Ascending aorta (tissue), 2 donors: ENCODE measurements at places on chromosomes 1 and 21.

GRCh38 chr1:161007369-161007768 is 13.6 kb downstream of the F11R start:
- no peaks in the 10 kb centered on the region for H3K36me3 ChIP-seq
- no peak overlapping the region for H3K4me3 ChIP-seq
- H3K27me3 ChIP-seq, result no peaks in the 10 kb centered on the region
- no peak for DNase-seq
- no peak overlapping the region for H3K27ac ChIP-seq

DNA sequence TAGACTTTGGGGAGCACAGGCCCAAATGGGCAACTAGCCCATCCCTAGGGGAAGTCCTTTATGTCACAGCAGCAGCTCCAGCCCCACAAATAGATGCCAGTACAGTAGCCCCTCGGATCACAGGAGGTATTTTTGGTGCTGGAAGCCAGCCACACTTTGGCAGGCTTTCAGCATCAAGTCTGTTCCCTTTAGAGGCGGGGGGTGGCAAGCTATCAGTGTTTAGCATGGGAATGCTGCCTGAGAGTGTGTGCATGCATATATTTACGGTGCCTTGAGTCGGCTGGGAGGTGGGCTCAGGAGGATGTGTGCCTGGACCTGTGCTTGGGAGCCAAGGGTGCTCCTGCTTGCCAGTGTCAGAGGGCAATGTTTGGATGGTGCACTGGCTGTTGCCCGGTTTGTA is 3.5 kb upstream of the PLXNA2 start:
- no peak overlapping the region for H3K4me3 ChIP-seq
- peaks cover 20% of the 10 kb centered on the region for H3K4me1 ChIP-seq
- H3K27me3 ChIP-seq, result no peaks in the 10 kb centered on the region

GRCh38 chr1:180947499-180947885 is 34.8 kb downstream of the KIAA1614 start:
- no peaks in the 10 kb centered on the region for H3K4me1 ChIP-seq
- no peak for DNase-seq
- H3K36me3 ChIP-seq, result peaks cover 31% of the 10 kb centered on the region
- H3K27ac ChIP-seq, result no peak overlapping the region
- H3K27me3 ChIP-seq, result no peaks in the 10 kb centered on the region
- no peak overlapping the region for H3K4me3 ChIP-seq

DNA sequence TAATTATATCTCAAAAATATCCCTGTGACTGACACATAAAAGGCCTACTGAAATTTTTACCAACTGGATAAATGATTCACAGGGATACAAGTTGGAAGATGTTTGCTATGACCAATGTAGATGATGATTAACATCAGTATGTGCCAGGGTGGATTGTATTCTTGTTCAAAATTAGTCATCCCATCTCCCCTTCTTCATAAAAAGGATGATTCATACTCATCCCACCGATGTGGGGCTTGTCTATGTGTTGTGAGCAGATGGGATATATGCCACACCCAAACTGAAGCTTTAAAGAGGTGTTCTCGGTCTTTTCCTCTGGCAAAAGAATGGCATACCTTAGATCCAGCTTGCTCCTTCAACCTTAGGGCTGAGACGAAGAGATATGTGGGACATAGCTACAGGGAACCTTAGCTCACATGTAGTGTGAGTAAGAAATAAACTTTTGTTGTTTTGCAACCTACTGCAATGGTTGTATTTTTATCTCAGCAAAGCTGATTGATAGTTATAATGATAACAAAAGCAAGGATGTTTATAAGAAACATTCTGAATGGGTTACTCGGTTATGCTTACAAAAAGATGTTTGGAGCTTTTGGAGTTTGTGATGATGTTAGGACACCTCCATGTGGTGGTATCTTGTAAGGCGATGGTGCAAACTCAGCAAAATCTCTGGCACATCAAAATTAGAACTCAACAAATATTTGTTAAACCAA is 29.4 kb downstream of the SPATA17 start:
- H3K27me3 ChIP-seq, result no peaks in the 10 kb centered on the region
- no peaks in the 10 kb centered on the region for H3K4me1 ChIP-seq

GRCh38 chr1:44884746-44885145 is 41.7 kb upstream of the PTCH2 start:
- H3K36me3 ChIP-seq, result peaks cover 3% of the 10 kb centered on the region
- no peak for DNase-seq
- no peak overlapping the region for H3K27ac ChIP-seq
- peaks cover 2% of the 10 kb centered on the region for H3K4me1 ChIP-seq

- H3K27me3 ChIP-seq, result no peaks in the 10 kb centered on the region
- no peaks in the 10 kb centered on the region for H3K4me1 ChIP-seq
- DNase-seq, result no peak
- no peak overlapping the region for H3K4me3 ChIP-seq
- H3K27ac ChIP-seq, result no peak overlapping the region
Measured at GRCh38 chr1:38097284-38097898, 50.8 kb upstream of the POU3F1 start.

DNA sequence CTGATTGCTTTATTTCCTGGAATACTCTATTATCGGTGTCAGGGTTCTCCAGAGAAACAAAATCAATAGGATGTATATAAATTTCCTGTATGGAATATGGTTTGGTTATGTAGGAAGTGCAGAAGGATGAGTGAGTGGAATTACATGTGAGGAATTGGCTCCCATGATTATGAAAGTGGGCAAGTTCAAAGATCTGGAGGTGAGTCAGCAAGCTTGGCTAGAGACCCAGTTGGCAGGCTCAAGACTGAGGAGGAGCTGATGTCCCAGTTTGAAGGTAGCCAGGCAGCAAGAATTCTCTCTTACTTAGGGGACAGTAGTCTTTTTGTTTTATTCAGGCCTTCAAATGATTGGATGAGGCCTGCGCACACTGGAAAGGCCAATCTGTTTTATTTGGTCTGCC is 57.5 kb downstream of the MAP3K7CL start:
- H3K4me3 ChIP-seq, result no peak overlapping the region
- H3K27me3 ChIP-seq, result no peaks in the 10 kb centered on the region
- DNase-seq, result no peak
- no peak overlapping the region for H3K27ac ChIP-seq
- no peaks in the 10 kb centered on the region for H3K36me3 ChIP-seq
- no peaks in the 10 kb centered on the region for H3K4me1 ChIP-seq

GRCh38 chr1:4173731-4174130 is 273.7 kb upstream of the C1orf174 start:
- H3K4me3 ChIP-seq, result no peak overlapping the region
- H3K27me3 ChIP-seq, result no peaks in the 10 kb centered on the region
- no peak for DNase-seq
- H3K36me3 ChIP-seq, result no peaks in the 10 kb centered on the region
- H3K27ac ChIP-seq, result no peak overlapping the region

DNA sequence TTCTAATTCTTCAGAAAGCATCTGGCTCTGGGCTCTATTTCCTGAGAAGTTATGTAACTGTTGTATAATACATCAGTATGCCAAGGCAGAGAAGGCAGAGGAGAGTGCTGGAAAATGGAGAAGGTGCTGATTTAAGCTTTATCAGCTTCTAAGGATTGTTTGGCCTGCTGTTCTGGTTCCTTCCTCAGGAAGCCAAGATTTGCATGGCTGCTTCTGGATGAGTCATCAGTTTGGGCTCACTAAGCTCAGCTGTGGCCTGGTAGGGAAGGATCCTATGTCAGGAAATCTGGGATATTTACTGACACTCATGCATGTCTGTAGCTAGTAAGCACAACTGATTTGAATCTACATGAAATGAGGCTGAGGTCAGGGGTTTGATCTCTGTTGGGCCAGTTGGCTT is 73.2 kb upstream of the ADGRL4 start:
- DNase-seq, result no peak
- no peaks in the 10 kb centered on the region for H3K36me3 ChIP-seq
- no peaks in the 10 kb centered on the region for H3K27me3 ChIP-seq
- no peak overlapping the region for H3K4me3 ChIP-seq
- no peaks in the 10 kb centered on the region for H3K4me1 ChIP-seq
- H3K27ac ChIP-seq, result no peak overlapping the region

- H3K27ac ChIP-seq, result no peak overlapping the region
- H3K36me3 ChIP-seq, result no peaks in the 10 kb centered on the region
- H3K4me1 ChIP-seq, result no peaks in the 10 kb centered on the region
- no peaks in the 10 kb centered on the region for H3K27me3 ChIP-seq
Measured at GRCh38 chr21:35358008-35358407, 308.9 kb upstream of the RUNX1 start.

DNA sequence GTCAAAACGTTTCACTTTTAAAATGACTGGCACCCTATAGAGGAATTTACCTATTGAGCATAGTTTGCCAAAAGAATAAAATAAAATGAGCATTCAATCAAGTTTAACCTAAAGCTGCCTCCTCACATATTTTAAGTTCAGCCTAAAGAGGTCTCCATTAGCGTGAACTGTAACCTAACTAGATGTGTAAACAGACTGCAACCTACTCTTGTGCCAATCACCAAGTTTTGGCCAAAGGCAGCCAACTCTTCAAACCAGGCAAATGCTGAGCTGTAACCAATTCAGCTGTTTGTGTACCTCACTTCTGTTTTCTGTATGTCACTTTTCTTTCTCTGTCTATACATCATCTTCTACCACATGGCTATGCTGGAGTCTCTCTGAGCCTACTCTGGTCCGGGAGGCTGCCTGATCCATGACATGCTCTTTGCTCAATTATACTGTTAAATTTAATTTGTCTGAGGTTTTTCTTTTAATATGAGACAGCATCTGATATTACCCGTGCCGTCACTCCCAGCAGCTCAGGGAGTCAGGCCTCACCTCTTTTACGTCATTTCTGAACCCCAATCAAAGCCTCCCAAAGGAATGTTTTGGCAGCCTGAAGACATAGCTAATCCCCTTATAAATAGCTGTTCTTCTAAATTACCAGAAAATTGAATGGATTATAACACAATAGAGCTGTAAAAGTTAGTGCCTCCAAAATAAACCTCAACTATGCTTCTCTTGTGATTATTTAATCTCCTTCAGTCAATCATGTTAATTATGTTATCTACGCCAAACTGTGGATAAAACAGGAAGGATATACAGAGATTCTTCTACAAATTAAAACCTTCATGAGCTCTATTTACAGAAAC is 81.0 kb upstream of the NR5A2 start:
- H3K27me3 ChIP-seq, result no peaks in the 10 kb centered on the region
- no peak overlapping the region for H3K27ac ChIP-seq

- no peaks in the 10 kb centered on the region for H3K36me3 ChIP-seq
- no peak for DNase-seq
- H3K4me3 ChIP-seq, result no peak overlapping the region
- no peaks in the 10 kb centered on the region for H3K27me3 ChIP-seq
- no peaks in the 10 kb centered on the region for H3K4me1 ChIP-seq
- no peak overlapping the region for H3K27ac ChIP-seq
Measured at GRCh38 chr1:22851517-22851916, 121.1 kb downstream of the LACTBL1 start.

- H3K36me3 ChIP-seq, result no peaks in the 10 kb centered on the region
- no peak overlapping the region for H3K4me3 ChIP-seq
- H3K4me1 ChIP-seq, result no peaks in the 10 kb centered on the region
- no peak for DNase-seq
Measured at GRCh38 chr1:245971711-245972085, 535.4 kb downstream of the SMYD3 start.

- no peaks in the 10 kb centered on the region for H3K27me3 ChIP-seq
- H3K36me3 ChIP-seq, result no peaks in the 10 kb centered on the region
- H3K4me1 ChIP-seq, result no peaks in the 10 kb centered on the region
Measured at GRCh38 chr1:221708987-221709386, 32.9 kb downstream of the DUSP10 start.

- DNase-seq, result no peak
- H3K4me3 ChIP-seq, result no peak overlapping the region
- H3K4me1 ChIP-seq, result peaks cover 6% of the 10 kb centered on the region
- no peak overlapping the region for H3K27ac ChIP-seq
- peaks cover 32% of the 10 kb centered on the region for H3K36me3 ChIP-seq
Measured at GRCh38 chr1:153973525-153973924, 3.9 kb downstream of the JTB start.

- H3K27me3 ChIP-seq, result no peaks in the 10 kb centered on the region
- H3K4me1 ChIP-seq, result peaks cover 4% of the 10 kb centered on the region
- H3K36me3 ChIP-seq, result peaks cover 23% of the 10 kb centered on the region
- no peak overlapping the region for H3K4me3 ChIP-seq
- no peak for DNase-seq
- H3K27ac ChIP-seq, result no peak overlapping the region
Measured at GRCh38 chr1:15969321-15969880, 6.5 kb downstream of the ZBTB17 start.

- no peaks in the 10 kb centered on the region for H3K4me1 ChIP-seq
- no peak overlapping the region for H3K27ac ChIP-seq
- H3K27me3 ChIP-seq, result no peaks in the 10 kb centered on the region
- DNase-seq, result no peak
- H3K4me3 ChIP-seq, result no peak overlapping the region
- no peaks in the 10 kb centered on the region for H3K36me3 ChIP-seq
Measured at GRCh38 chr21:20968391-20968790, 29.8 kb upstream of the NCAM2 start.

GRCh38 chr1:208127792-208128529 is 116.2 kb downstream of the PLXNA2 start:
- DNase-seq, result no peak
- H3K4me3 ChIP-seq, result no peak overlapping the region
- peaks cover 4% of the 10 kb centered on the region for H3K4me1 ChIP-seq
- H3K36me3 ChIP-seq, result no peaks in the 10 kb centered on the region
- H3K27me3 ChIP-seq, result no peaks in the 10 kb centered on the region

- no peak for DNase-seq
- H3K27me3 ChIP-seq, result no peaks in the 10 kb centered on the region
- H3K27ac ChIP-seq, result peak overlapping the region; percentile 100
- peak overlapping the region; percentile 99 for H3K4me3 ChIP-seq
- peaks cover 11% of the 10 kb centered on the region for H3K36me3 ChIP-seq
- H3K4me1 ChIP-seq, result peaks cover 12% of the 10 kb centered on the region
Measured at GRCh38 chr1:33348676-33349080, 27.8 kb upstream of the A3GALT2 start.

DNA sequence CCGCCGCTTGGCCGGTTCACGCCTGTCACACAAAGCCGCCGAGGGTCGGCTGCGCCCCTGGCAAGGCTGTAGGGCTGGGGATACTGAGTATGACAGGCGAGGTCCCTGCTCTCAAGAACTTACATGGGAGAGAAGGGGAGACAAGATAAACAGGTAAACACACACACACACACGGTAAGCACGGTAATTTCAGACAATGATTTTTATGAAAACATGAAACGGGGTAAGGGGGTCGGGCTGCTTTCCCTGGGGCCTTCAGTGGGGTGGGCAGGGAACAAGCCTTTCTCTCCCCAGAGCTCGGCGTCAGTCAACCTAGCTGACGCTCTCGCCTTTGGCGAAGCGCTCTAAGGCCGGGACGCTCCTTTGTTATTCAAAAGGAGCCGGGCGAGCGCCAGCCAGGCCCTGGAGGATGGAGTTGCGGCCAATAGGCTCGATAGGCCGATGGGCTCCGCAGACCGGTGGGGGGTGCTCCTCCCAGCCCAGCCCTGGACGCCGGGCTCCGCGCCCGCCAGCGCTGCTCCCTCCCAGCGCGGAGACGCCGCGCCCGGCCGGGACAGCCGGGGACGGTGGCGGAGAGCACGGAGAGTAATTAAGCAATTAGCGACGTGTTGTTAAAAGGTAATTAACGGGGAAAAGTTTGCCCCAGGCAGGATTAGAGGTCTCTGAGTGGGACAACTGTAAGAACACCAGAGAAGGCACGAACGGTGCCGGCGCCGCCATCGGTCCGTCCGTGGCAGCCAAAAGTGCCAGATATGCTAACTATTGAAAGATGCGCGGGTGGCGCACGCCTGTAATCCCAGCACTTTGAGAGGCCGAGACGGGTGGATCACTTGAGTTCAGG is 950 bp upstream of the INKA2 start:
- H3K27ac ChIP-seq, result peak overlapping the region; percentile 95
- H3K4me3 ChIP-seq, result peak overlapping the region; percentile 88
- no peaks in the 10 kb centered on the region for H3K27me3 ChIP-seq
- no peaks in the 10 kb centered on the region for H3K36me3 ChIP-seq
- no peak for DNase-seq
- H3K4me1 ChIP-seq, result peaks cover 14% of the 10 kb centered on the region

GRCh38 chr1:84969489-84970250 is 27.2 kb downstream of the MCOLN2 start:
- H3K27me3 ChIP-seq, result no peaks in the 10 kb centered on the region
- no peaks in the 10 kb centered on the region for H3K36me3 ChIP-seq
- H3K27ac ChIP-seq, result no peak overlapping the region
- no peaks in the 10 kb centered on the region for H3K4me1 ChIP-seq
- no peak for DNase-seq
